Fibroblast of skin of right quadriceps (primary cell): ENCODE measurements at places on chromosomes 2 and 18.

DNA sequence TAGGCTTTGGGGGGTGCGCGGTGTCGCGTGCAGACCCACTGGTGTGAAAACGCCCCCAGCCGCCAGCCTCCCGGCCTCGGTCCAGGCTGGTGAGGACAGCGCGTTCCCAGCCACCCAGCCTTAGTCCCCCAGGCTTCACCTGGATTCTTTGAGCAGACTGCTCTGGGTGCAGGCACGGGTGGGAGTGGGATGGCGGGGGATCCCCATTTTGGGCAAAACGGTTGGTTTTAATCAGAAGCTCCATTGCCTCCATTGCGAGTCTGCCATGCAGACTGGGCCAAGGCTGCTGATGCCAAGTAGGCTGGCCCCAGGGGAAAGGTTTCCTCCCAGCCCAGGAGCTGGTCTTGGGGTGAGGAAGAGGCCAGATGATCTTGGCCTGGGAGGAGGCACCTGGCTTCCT lies 445 bp downstream of the MLPH start:
- DNase-seq, result no peak

GRCh38 chr2:188889187-188889586 lies 85.0 kb upstream of the COL3A1 start:
- no peak for DNase-seq

DNA sequence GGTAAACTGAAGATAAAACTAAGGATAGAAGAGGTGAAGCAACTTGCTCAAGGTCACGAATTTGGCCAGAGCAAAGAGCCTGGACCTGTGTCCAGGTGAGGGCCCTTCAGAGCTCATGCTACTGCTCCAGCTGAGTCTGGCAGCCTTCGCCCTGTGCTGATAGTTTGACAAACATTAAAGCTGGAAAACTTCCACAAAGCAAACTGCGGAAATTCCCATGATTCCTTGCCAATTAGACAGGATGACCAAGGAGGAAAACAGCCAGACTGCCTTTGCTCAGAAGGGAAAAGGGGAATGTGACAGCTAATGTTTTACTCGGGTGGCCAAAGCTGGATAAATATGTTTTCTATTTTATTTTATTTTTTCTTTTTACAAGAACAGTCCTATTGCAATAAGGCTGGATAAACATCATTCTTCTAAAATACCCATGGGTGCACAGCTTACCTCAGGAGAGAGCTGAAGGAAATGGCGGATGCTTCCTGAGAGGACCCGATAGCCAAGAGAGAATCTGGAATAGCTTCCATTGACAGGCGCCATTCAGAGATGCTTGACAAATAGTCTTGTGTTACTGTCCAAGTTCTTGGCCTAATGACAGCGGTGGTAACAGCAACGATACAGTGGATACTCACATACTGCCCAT lies 5.3 kb upstream of the CTAGE1 start:
- peak; percentile 52 for DNase-seq

DNA sequence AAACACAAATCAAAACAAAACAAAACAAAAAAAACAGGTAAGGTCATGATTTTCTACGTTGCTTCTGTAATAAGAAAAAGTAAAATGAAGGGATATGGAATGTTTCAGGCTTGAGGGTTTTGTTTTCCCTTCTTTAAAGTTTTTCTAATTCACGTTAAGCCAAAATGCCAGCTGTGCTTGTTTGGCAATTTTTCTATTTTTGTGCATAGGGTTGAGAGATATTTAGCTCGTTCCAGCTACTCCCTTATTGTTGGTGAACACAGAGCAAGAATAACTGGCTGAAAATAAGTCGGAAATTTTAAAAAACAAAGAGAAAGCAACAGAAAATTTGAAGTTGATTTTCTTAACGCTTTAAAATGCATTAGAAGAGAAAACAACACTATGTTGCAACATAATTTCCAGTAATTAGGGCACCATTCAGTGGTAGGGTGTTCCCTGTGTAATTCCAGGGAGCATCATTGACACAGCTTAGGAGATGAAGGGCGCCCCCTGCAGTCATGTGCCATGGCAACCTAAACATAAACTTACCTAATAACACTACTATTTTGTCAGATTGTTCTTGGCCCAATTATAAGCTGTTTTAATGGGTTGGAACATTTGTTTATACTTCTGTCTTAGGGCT lies 99.5 kb downstream of the DTNA start:
- DNase-seq, result peak; percentile 42

GRCh38 chr2:241218131-241219029 lies 29.9 kb downstream of the ANO7 start:
- DNase-seq, result no peak

DNA sequence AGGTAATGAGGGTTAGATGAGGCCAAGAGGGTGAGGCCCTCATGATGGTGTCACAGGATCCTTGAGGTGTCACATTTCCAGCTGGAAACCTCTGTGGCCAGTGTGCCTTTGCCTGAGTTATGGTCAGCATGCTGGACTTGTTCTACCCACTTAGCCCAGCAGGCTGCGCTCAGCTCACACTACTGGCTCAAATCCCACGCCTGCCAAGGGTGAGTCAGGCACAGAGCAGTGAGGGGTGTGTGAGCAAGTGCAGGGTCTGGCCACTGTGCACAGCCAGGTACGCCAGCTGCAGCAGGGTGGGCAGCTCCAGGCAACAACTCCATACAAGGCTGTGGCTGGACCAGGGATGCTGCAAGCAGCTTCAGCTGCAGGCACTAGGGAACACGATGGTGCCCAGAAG lies 616.6 kb upstream of the FSHR start:
- DNase-seq, result peak; percentile 37

- no peak for DNase-seq
Measured at GRCh38 chr18:11850821-11851145, 430 bp upstream of the CHMP1B start.

DNA sequence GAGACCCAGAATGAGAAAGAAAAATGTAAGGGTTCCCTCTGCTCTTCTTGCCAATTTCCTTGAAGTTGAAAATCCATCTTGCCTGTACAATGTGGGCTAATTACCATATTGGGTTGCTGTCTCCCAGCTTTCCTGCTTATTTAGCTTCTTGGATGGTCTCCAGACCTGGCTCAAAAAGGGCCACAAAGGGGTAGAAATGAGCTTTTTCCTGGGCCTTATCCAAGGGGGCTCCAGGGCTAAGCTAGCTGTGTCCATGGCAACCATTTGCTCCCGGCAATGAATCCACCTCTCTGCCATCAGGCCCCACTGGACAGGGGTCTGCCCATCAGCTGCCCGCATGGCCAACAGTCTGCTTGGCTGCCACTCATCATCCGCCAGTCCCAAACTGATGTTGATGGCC lies 85.0 kb downstream of the BOD1L2 start:
- no peak for DNase-seq

DNA sequence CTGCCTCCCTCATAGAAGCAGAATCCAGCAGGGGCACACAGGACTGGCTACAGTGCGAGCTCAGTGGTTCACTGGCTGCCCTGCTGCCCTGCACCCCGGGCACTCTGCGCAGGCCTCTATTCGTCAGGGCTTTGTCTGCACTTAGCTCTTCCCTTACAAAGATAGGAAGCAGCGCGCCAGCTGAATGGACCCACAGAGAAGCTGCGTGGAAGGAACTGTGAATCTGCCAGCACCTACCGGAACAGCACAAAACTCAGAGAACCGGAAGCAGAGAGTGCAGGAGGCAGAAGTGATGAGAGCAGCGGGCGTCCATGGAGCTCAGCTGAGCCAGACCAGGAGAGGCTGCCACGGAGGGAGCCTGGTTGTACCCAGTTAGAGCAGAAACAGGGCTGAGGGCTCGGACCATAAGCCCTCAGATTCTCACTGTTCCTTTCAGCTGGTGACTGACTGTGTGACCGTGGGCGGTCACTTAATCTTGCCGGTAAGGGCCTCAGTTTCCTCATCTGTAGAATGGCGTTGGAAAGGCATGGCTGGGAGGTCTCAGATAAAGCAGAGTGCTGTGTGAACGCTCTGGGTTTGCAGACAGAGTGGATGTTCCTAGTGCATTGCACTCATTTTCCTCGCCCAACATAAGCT lies 23.1 kb upstream of the SLC66A3 start:
- DNase-seq, result no peak
